ENCODE measurements at places on chromosomes 6 and 20.

DNA sequence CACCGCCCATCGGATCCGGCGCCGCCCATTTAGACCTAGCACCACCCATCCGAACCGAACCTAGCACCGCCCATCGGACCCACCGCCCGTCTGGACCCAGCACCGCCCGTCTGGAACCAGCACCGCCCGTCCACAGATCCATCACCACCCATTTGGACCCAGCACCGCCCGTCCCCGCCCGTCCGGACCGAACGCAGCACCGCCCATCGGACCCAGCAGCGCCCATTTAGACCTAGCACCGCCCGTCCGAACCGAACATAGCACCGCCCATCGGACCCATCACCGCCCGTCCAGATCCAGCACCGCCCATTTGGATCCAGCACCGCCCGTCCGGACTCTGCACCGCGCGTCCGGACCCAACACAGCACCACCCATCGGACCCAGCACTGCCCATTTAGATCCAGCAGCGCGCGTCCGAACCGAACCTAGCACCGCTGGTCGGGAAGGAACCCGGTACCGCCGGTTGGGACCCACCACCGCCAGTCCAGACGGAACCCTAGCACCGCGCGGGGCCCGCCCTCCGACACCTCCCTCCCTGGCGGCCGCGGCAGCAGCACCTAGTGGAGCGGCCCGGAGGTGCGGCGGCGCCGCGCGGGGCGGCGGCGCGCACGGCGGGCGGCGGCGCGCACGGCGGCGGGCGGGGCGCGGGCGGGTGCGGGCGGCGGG is 348 bp upstream of the AFDN start:
- DNase-seq = peak; percentile 50

DNA sequence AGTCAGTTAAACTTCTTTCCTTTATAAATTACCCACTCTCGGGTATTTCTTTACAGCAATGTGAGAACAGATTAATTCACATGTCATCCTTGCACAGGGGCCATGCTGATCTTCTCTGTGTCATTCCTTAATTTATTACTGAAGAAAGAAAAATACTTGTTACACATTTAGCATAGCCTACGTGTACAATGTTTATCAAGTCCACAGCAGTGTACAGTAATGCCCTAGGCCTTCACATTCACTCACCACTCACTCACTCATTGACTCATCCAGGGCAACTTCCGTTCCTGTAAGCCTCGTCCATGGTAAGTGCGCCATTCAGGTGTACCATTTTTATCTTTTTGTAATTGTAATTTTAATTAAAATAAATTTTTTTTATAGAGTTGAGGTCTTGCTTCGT is 73.6 kb downstream of the RSPH3 start:
- no peak for DNase-seq

DNA sequence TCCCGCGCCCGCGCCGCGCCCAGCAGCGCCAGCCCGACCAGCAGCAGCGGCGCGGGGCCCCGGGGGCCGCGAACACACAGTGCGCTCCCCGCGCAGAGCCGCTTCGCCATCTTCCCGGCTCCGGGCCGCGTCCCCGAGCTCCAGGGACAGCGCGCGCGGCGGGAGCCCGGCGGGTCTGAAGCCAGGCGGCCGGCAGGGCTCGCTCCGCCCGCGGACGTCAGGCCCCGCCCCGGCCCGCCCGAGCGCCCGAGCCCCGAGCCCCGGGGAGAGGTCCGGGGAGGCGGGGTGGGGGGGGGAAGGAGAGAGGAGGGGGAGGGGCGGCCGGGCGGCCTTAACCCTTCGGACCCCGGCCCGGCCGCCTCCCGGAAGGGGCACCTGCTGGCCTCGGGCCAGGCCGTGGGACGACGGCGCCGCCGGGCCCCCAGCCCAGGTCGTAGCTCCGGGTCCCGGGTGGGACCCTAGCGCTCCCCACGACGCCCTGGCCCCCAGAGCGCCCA is at the start of gene LAMA5:
LAMA5 (minus strand) TSS at position 177 of the 497 bp plus-strand sequence; CDS start at position 110, 67 bp downstream.
- DNase-seq = no peak

GRCh38 chr6:138999949-139000725 is 12.1 kb upstream of the REPS1 start:
- no peak for DNase-seq

DNA sequence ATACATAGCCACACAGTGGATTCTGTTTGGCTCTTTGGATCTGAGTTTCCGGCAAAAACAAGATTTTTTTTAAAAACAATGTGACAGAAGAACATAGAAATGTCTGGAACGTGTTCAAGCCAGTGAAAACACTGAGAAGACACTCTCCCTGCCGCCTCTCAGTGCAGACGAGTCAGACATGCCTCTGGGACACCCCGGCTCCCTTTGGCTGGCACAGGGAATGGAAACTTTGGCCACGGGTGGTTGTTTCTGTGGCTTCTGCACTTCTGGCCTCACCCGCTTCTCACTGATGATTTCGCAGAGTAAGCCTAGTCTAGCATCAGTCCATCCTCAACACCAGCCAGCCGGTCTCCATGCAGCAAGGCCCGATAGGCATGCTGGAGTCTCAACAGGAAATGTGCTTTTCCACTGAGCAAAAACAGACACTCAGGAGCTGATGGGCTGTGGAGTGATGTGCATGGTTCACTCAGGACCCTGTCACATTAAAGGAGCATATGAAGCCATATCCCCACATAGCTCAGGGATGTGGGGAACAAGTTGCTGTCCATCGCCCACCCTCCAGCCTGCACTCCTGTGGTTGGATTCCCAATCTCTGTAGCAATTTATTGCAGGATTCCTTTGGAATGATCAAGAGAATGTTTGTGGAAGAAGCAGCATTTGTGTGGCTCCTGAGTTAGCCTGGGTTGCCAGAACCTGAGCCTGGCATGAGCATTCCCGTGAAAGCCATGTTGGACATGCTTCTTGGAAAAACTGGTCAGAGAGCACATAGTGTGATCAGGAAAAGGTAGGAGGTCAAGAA is 262.0 kb upstream of the RIN2 start:
- DNase-seq = no peak

DNA sequence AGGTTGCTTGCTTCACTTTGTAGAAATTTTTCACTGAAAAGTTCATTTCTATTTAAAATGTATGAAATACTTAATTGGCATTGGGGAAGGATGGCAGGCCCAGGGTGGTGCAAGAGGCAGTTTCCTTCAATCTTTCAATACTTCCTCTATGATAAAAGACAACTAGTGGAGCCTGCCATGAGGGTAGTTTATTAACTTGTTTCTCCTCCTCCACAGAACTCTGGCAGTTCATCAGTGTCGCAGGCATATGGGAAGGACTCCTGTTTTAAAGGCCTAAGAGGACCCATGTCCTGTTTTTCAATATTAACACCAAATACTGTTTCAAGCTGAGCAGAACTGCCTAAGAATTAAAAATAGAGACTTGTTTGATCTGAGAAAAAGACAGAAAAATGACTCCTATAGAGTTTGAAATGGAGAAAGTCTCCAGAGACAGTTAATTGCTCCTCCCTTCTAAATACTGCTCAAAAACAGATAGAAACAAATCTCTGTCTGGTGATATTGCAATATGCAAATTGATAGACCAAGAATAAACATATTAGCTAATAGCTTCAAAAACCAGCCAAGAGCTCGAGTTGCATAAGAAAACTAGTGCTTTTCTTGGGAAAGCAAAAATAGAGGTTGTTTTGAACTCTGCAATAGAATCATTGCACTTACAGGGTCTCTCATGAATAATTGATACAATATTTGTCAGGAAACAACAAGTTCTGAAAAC is 665.7 kb upstream of the SLC35B3 start:
- no peak for DNase-seq

- no peak for DNase-seq
These were observed 135.1 kb downstream of the TMEM242 start for GRCh38 chr6:157188213-157188612.

GRCh38 chr6:136521427-136521826 is 28.8 kb downstream of the MAP7 start:
- DNase-seq = no peak

Measured in activated CD4-positive, alpha-beta T cell treated with anti-CD3 and anti-CD28 coated beads, Interleukin-2, Interleukin-4, amounts not matched to agents 100 ng/mL and 50 ng/mL, durations not matched to agents 16 hours and 8 hours (primary cell).